ENCODE measurements at places on chromosomes 7 and 10.

DNA sequence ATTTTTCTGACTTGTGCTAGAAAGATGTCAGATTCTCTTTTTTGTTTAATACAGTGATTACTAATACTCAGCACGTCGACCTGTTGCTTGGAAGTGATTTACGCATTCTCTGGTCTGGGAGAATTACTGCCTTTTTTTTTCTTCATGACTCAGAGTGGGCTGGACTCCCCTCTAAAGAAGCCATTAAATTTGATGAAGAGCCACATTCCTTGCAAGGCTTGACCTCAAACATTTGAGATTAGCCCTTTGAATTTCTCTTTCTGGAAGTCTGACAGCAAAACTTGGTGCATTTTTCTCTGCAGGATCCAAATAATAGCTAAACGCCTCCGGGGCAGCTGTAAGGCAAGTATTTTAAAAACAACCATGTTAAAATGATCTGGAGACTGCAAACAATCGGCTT, 171.6 kb downstream of the GALNT17 start:
- peak; percentile 10 for DNase-seq

DNA sequence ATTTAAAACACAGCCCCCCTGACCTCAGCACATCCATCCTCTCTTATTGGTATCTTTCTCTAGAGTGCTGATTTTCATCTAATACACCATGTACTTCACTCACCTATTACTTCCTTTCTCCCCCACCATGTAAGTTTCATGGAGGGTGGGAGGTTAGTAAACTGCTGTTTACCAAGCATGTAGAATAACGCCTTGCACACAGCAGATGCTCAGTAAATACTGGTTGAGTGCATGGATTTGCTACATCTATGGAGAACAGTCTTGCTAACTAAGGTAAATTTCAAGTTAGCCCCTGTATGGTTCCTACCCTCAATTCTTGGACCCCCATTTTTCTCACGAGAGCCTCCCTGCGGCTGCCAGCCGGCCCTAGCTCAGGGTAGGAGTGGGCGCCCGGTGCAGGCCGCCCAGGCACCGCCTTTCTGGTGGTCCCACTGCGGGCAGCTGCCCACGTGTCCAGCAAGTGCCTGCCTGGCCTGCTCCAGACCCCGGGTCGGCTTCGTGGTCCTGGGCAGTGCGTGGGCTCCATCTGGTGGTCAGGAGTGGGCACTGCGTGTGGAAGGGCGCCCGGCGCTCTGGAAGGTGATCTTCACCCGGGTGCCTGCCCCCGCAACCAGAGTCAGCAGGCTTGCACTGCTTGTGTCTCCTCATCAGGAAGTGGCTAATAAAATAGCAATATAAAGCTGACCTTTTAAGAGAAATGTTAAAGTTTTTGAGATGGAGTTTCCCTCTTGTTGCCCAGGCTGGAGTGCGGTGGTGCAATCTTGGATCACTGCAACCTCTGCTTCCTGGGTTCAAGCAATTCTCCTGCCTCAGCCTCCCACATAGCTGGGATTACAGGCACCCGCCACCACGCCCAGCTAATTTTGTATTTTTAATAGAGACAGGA, 63.4 kb upstream of the DNAJB6 start:
- DNase-seq, result peak; percentile 72

- DNase-seq, result peak; percentile 34
Measured at GRCh38 chr7:22675917-22676343, 51.1 kb upstream of the IL6 start.

GRCh38 chr10:30197186-30197585, 137.8 kb upstream of the JCAD start:
- DNase-seq, result no peak

DNA sequence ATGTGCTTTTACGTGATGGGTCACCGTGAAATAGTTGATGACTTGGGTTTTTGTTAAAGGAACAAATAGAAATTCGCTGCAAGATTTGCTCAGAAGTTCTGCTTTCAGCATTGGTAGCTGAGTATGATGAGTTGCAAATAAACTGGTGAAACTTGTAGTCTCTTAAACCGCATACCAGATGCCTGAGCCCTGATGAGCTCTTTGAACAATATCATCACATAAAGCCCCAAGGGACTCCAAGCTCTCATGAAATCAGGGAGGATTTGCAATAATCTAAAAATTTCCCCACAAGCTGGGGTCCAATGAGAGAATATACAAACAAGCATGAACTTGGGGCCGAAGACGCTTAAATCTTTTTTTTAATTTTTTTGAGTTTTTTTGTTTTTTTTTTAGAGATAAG, 312.4 kb downstream of the CALN1 start:
- DNase-seq, result no peak

GRCh38 chr10:72796538-72796937, 97.0 kb upstream of the OIT3 start:
- no peak for DNase-seq

- DNase-seq, result no peak
Measured at GRCh38 chr7:27665531-27665930, 2.8 kb upstream of the HIBADH start.
